ENCODE measurements at places on chromosomes 1 and 21. TPM values are rescaled to one million over a fixed set of nuclear protein-coding genes. Genes with fewer than 3 reads are reported as not detected.

GRCh38 chr1:30923597-30923996, 15.0 kb upstream of the SDC3 start:
- DNase-seq: peak; percentile 38

- no peak for DNase-seq
These were observed 7.7 kb upstream of the GPATCH4 start for GRCh38 chr1:156608981-156609380.

DNA sequence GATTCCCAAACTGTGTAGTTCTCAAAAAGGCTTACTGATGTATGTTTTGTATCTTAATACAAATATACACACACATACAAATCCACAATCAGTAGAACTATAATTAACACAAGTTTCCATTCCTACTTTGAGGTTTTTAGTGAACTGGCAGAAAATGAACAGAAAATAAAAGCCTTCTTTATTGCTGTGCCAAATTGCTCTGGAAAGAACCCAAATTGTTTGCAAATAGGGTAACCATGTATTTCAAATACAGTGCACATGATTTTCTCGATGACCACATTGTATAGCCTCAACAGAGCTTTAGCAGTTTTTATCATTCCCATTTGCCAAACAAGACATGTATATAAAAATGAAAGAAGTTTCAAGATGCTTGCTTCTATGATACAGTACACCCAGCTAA, 173.3 kb downstream of the COL24A1 start:
- DNase-seq: no peak

- DNase-seq: peak; percentile 66
These were observed 147.0 kb downstream of the TNFSF18 start for GRCh38 chr1:172903581-172904220.

DNA sequence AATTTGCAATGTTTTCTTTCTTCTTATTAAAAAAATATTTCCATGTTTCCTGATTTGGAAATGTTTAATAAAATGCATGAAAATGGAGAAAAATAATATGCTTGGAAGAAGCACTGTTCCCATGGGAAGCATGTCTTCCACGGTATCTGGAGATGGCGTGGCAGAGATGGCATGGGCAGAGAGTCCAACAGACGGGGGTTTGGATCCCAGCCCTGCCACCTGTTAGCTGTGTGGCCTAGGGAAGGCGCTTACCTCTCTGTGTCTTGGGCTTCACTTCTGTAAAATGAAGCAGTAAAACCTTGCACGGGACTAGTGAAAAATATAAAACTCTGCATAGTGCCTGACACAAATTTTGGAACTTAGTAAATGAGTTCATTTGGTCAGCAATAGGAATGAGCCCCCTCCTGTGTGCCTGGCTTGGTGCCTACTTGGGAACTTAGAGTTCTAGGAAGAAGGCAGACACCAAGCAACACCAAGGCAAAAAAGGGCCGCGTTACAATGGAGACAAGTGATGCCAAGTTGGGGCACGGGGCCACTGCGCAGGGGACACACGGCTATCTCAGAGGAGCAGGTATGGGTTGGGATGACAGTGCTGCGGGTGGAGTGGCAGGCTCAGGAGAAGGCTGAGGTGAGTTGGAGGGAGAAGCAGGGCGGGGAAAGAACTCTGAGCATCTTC, 124.2 kb downstream of the KCNN3 start:
- no peak for DNase-seq

DNA sequence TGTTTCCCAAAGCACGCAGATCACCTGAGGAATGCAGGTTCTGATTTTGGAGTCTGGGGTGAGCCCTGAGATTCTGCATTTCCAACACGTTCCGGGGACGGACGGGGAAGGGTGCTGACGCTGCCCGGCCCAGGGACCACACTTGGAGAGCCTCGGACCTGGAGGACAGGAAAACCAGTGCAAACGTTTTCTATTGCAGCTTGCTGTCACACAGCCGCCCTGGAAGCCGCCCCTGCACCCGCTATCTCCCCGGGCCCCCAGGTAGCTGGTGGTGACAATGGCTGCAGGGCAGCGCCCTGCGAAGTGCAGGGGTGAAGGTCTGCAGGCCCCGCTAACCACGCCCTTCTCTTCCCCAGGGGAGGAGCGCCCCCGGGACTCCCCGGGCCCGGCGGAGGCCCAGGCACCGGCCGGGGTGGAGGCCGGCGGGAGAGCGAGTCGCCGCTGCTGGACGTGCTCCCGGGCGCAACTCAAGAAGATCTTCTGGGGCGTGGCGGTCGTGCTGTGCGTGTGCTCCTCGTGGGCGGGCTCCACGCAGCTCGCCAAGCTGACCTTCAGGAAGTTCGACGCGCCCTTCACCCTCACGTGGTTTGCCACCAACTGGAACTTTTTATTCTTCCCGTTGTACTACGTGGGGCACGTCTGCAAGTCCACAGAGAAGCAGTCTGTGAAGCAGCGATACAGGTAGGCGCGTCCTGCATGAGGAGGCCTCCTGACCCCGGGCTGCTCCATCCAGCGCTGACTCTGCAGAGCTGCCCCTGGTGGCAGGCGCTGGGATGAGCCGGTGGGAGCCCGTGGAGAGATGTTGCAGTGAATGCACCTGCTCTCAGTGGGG, 142.0 kb upstream of the COA6 start:
- DNase-seq: no peak

GRCh38 chr21:41736423-41736822, 30.4 kb downstream of the RIPK4 start:
- no peak for DNase-seq

GRCh38 chr21:43712268-43712942, 6.5 kb upstream of the PDXK start:
- DNase-seq: peak; percentile 78

DNA sequence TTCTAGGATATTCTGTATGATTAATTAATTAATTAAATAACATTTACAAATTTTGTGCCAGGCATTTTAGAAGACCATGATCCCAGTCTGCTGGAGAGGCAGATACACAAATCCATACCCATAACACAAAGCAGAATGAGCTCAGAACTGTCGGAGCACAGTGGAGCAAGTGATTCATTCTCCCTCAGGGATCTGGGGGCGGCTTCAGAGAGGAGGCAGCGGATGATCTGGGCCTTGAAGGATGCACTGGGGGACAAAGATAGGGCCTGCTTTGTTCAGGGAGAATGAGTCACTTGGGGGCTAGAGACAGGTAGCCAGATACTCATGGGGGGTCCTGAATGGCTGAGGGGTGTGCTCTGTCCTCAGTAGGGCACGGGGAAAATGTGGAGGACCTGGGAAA, 50.9 kb upstream of the TRABD2B start:
- peak; percentile 18 for DNase-seq

LCE1A gene
- not detected for total RNA-seq

- DNase-seq: no peak
These were observed 1.0 kb upstream of the PPIH start for GRCh38 chr1:42657201-42657600.

DNA sequence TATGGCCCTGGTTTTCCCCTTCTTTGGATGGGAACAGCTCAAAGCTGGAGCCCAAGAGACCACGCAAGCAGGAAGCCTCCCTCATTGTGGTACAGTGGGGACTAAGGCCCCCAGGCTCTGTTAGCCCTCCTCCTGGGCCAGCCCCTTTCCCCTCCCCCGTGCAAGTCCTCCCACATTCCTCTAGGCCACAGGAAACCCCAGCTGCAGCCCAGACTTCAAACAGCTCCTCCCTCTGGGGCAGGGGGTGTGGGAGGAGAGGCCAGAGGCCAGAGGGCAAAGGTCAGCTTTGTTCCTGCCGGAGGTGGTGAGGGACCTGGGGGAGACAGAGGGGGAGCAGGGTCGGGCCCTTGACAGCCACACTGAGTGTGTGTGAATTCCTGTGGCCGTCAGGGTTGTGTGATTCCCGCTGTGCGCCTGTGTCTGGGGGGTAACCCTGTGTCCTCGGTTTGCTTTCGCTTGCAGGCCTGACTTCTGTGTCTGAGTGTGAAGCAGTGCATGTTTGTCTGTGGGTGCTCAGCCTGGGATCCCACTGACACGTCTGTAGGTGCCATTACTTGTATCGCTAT, 3.4 kb upstream of the AHDC1 start:
- DNase-seq: no peak

RAP1GAP gene
- total RNA-seq: 0.06 TPM

KIF14 gene
- total RNA-seq: 29.7 TPM

TFF1 gene
- total RNA-seq: not detected

- DNase-seq: peak; percentile 96
These were observed 29.1 kb upstream of the GRHL3 start for GRCh38 chr1:24289937-24290595.

GRCh38 chr1:51274676-51275075, 38.6 kb downstream of the RNF11 start:
- no peak for DNase-seq

GRCh38 chr1:202201266-202201665, 7.7 kb downstream of the LGR6 start:
- DNase-seq: no peak

Data from LHCN-M2 (cell line).